ENCODE measurements at places on chromosomes 1 and 21. TPM values are rescaled to one million over a fixed set of nuclear protein-coding genes. Genes with fewer than 3 reads are reported as not detected.

DNA sequence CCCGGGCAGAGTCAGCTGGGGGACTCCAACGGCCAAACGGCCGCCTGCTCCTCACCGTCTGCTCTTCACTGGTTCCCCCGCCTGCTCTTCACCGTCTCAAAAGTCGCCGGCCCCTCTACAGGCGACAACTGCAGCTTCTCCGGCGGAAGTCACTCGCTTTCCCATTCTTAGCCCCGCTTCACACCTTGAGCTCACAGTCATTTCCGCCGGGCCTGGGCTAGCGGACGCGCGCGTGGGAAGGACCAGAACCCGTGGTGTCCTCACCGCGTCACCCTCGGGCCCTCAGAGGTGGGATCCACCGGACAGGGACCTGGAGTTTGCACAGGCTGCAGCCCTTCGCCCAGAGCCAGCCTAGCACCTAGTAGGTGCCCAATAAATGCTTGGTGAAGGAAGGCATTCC, 27.9 kb upstream of the HJV start:
- no peak overlapping the region for H3K27ac ChIP-seq
- H3K27me3 ChIP-seq = no peaks in the 10 kb centered on the region
- DNase-seq = no peak
- no peak overlapping the region for H3K4me3 ChIP-seq
- no peaks in the 10 kb centered on the region for H3K4me1 ChIP-seq

GRCh38 chr21:38428211-38428610, 70.1 kb downstream of the ERG start:
- no peaks in the 10 kb centered on the region for H3K27me3 ChIP-seq
- H3K27ac ChIP-seq = no peak overlapping the region
- H3K4me1 ChIP-seq = no peaks in the 10 kb centered on the region

DNA sequence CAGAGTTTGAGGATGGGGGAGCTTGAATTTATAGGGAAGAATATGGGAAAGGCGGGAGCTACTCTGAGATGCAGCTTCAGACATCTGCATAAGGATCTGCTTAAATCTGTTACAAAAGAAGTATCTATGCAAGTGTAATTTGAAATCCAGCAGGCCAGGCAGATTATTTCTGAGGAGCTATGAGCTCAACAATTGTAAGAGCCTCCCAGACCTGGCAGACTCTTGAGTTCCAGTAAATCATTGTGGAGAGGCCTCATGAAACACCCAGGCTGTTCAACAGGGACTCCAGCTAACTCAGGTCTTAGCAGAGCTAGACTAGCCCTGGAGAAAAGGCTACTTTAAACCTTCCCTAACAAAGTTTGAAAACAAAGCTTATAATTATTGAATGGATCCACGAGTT, 647.5 kb upstream of the CHRM3 start:
- H3K27me3 ChIP-seq = no peaks in the 10 kb centered on the region
- no peaks in the 10 kb centered on the region for H3K4me1 ChIP-seq
- no peaks in the 10 kb centered on the region for H3K36me3 ChIP-seq
- no peak overlapping the region for H3K27ac ChIP-seq
- no peak overlapping the region for H3K4me3 ChIP-seq

- H3K36me3 ChIP-seq = no peaks in the 10 kb centered on the region
- H3K4me3 ChIP-seq = no peak overlapping the region
- no peaks in the 10 kb centered on the region for H3K27me3 ChIP-seq
- DNase-seq = no peak
- no peak overlapping the region for H3K27ac ChIP-seq
- H3K4me1 ChIP-seq = no peaks in the 10 kb centered on the region
Measured at GRCh38 chr1:185431612-185432011, 114.6 kb upstream of the IVNS1ABP start.

GRCh38 chr1:156860628-156861423, at the start of gene NTRK1:
TSS of gene NTRK1 (plus strand) at chr1:156860865. CDS start at chr1:156860935, 70 bp downstream.
- peak; percentile 15 for DNase-seq
- H3K27me3 ChIP-seq = peaks cover 73% of the 10 kb centered on the region
- H3K27ac ChIP-seq = no peak within 1 kb of the TSS
- H3K4me1 ChIP-seq = peaks cover 8% of the 10 kb centered on the region
- peak within 1 kb of the TSS; percentile 25 for H3K4me3 ChIP-seq
- H3K36me3 ChIP-seq = no peaks in the 10 kb centered on the region

GRCh38 chr1:111965781-111966443, 23.6 kb downstream of the KCND3 start:
- DNase-seq = no peak
- H3K4me1 ChIP-seq = no peaks in the 10 kb centered on the region
- no peaks in the 10 kb centered on the region for H3K36me3 ChIP-seq
- H3K27me3 ChIP-seq = no peaks in the 10 kb centered on the region
- H3K4me3 ChIP-seq = no peak overlapping the region

ADAMTS1 gene
- total RNA-seq = 186 TPM

NEXN gene
- total RNA-seq = 16.2 TPM

MTR gene
- total RNA-seq = 32.2 TPM

KCNA2 gene
- total RNA-seq = under 0.01 TPM

TRAF3IP3 gene
- not detected for total RNA-seq
